ENCODE measurements at places on chromosomes 5 and 9.

- DNase-seq = no peak
These were observed at the start of gene RNF224 for GRCh38 chr9:137227054-137227852. TSS of gene RNF224 (plus strand) at chr9:137227502. CDS start at chr9:137228336, 834 bp downstream.

- no peak for DNase-seq
These were observed 12.2 kb upstream of the HMGCR start for GRCh38 chr5:75324791-75325190.

- DNase-seq = no peak
These were observed 7.6 kb downstream of the SHB start for GRCh38 chr9:38061326-38061977.

GRCh38 chr5:57219386-57219785 lies 45.5 kb downstream of the GPBP1 start:
- DNase-seq = no peak

DNA sequence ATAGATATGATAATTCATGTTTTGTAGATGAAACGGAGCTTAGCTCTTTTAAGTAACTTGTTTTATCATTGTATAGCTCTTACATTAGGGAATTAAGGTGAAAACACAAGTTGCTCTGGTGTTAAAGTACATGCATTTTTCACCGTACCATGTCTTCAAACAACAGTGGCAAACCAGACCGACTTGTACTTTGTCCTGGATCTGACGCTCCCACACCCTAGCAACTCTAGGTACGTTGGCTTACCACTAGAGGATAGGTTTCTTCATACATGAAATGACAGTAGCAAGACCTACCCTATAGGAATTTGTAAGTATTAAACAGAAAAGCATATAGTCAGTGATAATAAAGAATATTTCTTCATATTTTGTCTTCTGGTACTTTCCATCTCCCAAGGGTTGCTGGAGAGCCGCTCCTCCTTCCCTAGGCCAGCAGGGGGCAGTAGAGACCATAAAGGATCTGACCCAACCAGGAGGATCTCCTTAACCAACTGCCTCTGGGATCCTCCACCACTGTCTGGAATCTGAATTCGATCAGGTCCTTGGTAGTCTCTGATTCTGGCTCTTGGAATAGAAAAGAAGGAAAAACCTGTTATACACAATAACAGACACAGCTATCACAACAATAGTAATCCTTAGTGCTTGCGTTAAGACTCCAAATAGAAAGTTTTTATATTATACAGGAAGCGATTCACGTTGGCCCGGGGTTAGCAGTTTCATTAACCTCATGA lies 136.7 kb downstream of the CAVIN4 start:
- no peak for DNase-seq

DNA sequence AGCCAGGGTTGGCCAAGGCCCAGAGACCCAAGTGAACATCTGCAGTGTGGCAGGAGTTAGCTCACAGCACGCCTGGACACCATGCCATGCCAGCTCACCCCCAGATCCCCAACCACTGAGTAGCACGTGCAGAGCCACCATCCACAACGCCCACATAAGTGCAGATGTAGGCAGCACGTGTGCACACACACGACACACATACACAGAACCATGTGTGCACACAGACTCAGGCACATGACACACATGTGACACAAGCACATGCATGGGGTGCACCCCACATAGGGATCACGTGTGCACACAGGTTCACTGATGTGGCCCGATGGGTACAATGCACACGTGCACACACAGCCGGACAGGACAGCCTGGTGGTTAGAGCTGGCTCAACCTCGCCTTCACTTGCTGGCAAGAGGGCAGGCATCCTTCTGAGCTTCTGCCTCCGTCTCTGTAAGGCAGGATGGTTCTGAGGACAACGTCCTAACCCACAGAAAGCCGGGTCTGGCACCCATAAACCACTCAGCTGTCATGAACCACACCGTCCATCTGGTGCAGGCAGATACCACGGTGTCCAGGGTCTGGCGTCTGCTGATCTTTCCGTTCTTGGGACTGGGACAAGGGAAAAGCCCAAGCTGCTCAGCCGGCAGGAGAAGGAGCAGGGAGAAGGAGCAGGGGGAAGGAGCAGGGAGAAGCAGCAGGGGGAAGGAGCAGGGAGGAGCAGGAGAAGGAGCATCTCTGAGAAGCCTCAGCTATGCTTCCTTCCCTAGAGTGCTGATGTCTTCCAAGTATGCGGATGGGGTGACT lies 12.0 kb downstream of the LRRC26 start:
- DNase-seq = no peak

DNA sequence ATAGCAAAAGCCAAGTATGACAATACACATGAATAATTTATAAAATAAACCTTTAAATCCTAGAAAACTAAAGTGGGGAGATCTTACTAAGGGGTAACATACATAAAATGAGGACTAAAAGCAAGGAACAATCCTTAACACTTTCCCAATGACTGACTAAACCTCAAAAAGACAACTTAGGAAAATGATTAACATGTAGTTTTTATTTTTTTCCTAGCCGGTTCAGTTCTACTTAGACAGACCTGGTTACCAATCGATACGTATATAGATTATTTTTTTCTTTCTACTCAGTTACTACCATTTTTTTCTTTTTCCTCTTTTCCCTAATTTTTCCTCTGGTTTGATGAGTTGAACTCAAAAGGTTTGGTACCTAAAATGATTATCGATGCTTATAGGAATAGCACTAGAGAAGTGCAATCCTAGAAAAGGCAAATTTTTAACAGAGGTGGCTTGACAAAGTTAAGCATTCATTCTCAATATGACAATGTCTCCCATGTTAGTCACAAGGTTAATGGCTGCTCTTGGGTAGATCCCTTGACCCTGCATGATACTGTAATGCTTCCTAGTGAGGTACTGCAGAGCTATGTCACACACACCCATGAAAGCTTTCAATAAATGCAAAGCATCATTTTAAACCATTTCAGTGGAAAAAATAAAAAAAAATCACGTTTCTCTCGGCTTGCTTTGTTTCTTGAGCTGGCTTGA lies 41.5 kb downstream of the FBXO4 start:
- DNase-seq = no peak

DNA sequence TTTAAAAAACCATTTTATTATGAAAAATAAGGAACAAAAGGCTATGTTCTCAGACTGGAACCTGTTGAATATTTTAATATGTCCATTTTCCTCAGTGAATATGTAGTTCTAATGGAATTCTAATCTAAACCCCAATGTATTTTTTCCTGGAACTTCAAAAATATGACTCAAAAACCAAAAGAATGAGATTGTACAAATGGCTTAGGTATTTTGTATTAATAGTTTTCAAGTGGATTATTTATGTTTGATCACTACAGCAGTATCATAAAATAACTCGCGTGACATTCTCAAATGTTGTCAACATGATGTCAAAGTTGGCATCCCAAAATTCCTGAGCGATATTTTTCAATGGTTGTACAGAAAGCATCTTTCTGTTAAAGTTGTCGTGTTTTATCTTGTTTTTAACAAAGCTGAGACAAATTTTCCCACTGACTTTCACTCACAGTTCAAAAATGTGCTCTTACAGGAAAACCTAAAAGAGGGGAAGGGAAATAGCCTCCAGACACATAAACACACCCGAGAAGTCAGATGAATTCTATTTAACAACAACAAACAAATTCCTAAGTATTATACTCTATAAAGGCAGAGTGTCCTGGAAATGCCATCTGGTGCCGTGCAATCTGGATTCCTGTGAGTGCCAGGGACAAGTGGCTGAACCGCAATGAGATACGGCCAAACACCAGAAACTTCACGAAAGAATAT lies 68.1 kb upstream of the TAS2R1 start:
- no peak for DNase-seq

DNA sequence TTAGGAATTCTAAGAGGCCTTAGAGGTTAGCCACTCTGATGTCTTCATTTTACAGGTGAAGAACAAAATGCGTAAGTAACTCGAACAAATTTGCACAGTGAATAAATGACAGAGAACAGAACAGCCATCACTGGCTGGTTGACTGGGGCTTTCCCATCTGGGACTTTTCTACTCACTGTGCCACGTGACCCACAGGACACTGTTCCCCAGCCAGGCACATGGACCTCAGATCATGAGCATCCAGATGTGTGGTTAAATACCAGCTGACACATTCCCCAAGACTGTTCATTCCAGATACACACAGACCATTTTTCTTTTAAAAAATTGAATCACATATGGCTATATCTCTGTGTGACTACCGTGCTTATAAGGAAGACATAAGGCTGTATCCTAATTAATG lies 25.8 kb upstream of the MED10 start:
- no peak for DNase-seq

GRCh38 chr9:89619424-89620138 lies 14.8 kb downstream of the GADD45G start:
- DNase-seq = no peak

DNA sequence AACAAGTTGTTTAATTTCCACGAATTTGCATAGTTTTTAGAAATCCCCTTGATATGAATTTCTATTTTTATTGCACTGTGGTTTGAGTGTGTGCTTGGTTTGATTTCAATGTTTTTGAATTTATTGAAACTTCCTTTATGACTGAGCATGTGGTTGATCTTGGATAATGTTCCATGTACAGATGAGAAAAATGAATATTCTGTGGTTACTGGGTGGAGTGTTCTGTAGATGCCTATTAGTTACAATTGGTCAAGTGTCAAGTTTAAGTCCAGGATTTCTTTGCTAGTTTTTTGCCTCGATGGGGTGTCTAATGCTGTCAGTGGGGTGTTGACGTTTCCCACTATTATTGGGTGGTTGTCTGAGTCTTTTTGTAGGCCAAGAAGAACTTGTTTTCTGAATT lies 319.5 kb upstream of the ACTBL2 start:
- no peak for DNase-seq

- no peak for DNase-seq
These were observed 19.9 kb downstream of the IDNK start for GRCh38 chr9:83642793-83643192.

DNA sequence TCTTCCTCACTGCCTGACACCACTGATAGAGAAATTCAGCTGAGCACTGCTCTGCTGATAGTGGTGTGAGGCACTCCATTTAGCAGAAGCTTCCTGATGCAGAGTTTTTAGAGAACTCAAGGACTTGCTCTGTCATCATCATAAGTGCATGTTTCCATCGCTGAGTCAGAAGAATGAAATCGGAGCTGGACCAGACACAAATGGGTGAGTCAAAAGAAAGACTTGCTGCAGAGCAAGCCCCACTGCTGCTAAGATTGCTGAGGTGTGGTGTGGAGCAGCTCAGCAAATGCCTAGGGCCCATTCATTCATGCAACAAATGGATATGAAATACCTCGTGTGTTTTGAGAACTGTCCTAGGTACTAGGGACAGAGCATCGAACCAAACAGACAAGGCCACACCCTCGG lies 410.2 kb upstream of the SLC30A5 start:
- no peak for DNase-seq

Measured in cortex of kidney (tissue), 1 donor.